ENCODE measurements at places on chromosomes 5 and 9.

DNA sequence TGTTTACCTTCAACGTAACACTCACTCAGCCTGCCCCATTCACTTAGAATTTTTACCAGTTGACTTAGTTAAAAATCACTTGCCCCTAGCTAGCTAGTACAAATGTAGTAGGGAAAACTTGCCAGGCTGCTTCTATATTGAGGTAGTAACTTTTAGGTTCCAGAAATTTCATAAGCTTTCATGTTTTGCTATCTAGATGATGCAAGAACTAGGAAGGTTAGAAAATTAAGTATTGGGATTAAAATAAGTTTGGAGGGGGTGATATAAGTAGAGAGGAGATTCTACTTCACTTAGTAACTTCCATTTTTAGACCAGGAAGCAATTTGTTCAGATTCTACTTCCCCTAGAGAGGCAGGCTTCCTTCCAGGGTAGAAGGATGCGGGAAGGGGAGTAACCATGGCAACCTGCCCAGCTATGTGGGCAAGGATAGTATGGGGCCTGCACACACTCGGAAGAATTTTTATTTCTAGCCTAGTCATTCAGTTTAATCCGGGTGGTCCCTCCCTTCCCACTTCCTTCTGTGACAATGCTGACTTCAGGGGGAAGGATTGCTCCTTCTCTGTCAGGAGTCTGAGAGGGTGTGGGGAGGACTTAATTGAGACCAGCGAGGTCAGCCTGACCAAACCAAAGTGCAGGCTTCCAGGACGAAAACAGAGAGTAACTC, 4.2 kb downstream of the DAB2 start:
- DNase-seq = no peak

DNA sequence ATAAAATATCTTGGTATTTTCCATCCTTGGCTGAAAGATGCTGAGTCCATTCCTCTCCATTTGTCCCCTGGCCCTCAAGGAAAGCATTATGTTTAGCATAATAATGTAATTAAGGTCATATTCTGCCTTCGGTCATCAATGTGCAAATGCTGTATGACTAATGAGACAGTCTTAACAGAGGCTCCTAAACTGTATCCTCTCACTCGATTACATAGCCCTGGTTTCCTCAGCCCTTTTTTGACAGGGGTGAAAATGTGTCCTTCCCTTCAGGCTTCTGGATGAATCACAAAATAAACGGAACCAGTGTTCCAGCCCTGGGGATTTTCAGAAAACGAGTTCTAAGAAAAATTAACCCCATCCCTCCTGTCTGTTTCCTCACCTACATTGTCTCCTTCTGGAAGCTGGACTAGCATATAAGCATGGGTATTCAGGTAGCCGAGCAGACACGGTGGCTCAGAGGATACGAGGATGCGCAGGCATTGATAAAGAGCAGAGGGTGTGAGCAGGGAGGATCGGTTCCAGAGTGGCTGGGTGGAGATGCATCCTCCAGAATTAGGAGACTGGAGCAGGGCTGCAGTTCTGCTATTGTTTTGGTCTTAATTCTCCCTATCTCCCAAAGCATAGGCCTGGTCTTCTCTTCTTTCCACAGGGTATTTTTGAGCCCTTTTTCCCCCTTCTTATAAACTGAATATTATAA, 742.9 kb downstream of the TLR4 start:
- no peak for DNase-seq

GRCh38 chr5:73917433-73917832, 291.4 kb downstream of the ARHGEF28 start:
- no peak for DNase-seq

DNA sequence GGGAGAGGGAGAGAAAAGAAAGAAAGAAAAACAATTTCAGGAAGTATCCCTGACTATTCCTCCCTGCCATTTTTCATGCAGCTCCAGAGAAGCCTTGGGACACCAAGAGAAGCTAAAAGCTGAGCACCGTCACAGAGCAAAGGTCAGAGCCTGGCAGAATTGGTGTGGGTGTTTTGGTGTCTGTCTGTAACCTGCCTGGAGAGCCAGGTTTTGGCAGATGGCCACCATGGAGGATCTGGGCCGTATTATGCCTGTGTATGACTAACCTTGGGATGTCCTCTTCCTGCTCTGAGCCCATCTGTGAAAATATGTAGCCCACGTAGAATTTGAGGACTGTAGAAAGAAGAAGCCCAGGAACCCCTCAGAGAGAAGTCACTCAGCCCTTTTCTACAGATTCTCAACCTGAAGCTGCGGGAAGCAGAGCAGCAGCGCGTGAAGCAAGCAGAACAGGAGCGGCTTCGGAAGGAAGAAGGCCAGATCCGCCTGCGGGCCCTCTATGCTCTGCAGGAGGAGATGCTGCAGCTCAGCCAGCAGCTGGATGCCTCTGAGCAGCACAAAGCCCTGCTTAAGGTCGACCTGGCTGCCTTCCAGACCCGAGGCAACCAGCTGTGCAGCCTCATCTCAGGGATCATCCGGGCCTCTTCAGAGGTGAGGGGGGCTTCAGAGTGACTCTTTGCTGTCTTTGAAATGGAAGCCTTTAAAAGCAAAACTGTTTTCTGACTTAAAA, 18.8 kb downstream of the GLE1 start:
- DNase-seq = no peak

DNA sequence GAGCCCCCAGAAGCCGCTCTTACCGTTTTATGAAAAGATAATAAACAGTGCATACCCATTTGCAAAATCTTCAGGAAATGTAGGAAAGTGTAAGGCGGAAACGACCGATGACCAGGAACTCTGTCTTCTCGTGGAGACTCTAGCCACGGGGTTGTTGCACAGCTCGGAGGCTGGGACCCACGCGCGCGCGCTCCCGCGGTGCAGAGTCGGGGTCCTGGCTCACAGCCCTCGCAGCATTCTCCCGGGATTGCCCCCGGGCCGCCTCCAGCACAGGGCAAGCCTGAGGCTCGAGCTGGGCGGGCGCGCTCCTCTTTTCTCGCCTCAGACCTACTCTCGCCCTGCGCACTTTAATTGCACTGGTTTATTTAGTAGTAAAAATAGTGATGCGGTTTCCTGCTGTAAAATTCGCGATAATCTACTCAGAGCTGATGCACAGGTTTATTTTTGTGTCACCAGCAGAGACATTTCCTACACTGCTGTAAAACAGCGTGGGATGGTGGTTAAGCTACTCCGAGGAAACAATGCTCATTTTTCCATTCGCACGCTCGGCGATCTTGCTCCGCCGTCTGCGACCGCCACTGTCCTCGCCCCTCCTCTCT, 15.5 kb downstream of the TRIM7 start:
- peak; percentile 79 for DNase-seq

GRCh38 chr5:157748760-157749461, 5.4 kb downstream of the LSM11 start:
- peak; percentile 30 for DNase-seq

GRCh38 chr5:177588413-177588909, 3.5 kb upstream of the TMED9 start:
- DNase-seq = peak; percentile 19

- no peak for DNase-seq
These were observed 45.8 kb downstream of the THOC3 start for GRCh38 chr5:175922192-175922885.

- no peak for DNase-seq
These were observed 26.5 kb downstream of the C9orf85 start for GRCh38 chr9:71937898-71938297.

- DNase-seq = no peak
These were observed 28.3 kb downstream of the LRRC70 start for GRCh38 chr5:62606878-62607277.

- no peak for DNase-seq
These were observed 132.6 kb downstream of the GHR start for GRCh38 chr5:42555797-42556196.

DNA sequence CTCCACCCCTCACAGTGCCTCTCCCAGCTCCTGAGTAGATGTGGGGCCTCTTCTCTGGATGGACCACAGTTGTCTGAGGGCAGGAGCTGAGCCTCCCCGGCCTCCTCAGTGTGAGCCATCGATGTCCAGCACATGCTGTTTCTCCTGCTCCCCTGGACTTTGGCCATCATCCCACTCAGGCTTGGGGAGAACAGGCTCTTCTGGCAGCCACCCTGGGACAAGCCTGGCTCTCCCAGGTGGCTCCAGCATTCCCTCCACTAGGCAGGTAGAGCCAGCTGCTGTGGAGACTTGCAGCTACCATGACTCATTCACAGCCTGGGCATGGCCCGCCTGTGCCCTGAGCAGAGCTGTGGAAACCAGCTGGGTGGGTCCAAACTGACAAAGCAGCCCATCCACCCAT, 77.0 kb downstream of the CSNK1A1 start:
- DNase-seq = no peak

GRCh38 chr5:23639326-23639725, 131.9 kb downstream of the PRDM9 start:
- no peak for DNase-seq

DNA sequence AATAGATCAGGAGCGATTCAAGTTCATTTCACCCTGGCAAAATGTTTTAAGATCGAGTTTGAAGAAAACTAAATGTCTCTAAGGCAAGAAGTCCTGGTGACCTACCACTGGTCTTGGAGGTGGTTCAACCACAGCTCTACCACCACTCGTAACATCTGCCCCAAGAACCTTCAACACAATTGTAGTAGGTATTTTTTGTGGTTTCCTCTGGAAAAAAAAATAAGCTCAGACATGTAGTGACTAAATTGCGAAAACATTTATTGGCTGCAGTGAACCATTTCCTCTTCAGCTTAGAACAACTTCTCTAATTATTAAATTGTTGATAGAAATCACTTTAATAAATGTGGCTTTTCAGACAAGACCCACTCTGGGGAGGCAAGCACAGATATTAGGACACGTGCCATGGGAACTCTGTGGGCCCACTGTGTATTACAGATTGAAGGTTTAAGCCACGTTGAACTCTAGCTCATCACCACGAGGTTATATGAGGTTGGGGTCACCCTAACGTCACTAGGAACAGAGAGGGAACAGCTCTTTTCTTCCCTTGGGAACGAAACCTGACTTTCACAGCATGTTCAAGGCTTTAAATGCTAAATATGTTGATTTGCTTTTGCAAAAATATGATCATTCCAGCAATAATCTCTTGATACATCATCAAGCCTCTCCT, 142.9 kb downstream of the HSD17B3 start:
- DNase-seq = no peak

DNA sequence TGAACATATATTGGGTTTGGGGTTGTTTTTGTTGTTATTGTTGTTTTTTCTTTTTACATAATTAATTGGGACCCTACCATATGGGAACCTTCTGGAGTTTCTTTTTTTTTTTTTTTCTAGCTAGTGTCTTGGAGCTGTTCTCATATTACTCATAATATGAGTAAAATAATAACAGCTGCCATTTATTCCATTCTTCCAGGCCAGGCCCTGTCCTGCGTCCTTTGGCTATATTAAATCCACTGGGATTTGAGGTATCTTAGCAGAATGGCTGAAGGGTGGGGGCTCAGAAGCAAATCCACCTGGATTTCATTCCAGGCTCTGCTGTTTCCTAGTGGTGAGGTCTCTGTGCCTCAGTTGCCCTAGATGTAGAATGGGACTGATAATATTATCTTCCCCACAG, 47.2 kb upstream of the RPL26L1 start:
- DNase-seq = no peak

- DNase-seq = peak; percentile 1
These were observed 100.6 kb upstream of the IER5L start for GRCh38 chr9:129278391-129279237.

DNA sequence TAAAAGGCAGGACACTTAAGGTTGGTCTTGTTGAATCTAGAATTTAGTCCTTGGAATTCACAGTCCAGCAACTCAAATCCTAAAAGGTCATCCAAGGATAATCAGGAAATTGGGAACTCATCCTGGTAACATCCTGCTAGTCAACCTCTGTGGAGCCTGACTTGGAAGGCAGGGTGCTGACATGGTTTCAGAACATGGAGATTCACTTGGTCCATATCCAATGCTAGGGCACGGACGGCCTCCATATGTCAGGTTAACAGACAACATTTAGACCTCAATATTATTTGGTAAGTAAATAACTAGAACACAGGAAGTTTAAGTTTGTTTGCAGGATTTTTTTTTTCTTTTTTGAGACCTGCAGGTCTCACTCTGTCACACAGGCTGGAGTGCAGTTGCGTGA, 783 bp upstream of the DNAH5 start:
- no peak for DNase-seq

DNA sequence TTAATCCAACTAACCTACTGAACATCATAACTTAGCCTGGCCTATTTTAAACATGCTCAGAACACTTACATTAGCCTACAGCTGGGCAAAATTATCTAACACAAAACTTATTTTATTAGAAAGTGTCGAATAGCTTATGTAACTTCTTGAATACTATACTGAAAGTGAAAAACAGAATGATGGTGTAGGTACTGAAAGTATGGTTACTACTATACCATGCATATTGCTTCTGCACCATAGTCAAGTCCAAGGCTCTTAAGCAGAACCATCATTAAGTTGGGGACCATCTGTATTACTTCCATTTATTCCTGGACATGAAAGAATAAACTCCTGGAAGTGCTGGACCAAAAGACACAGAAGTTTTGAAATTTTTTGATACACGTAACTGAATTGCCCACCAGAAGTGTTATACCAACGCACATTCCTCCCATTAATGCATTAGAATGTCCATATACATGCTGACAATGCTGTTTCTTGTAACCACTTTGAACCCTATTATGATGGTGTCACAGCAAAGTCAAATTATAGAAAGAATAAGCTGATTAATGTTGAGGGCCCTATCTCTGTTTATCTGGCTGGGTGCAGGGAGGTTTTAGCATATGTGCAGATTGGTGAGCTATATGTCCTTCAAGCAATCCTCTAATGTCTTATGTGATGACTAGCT, 375.7 kb downstream of the ACTL7B start:
- DNase-seq = no peak
